ENCODE measurements at places on chromosomes 7 and 10.

DNA sequence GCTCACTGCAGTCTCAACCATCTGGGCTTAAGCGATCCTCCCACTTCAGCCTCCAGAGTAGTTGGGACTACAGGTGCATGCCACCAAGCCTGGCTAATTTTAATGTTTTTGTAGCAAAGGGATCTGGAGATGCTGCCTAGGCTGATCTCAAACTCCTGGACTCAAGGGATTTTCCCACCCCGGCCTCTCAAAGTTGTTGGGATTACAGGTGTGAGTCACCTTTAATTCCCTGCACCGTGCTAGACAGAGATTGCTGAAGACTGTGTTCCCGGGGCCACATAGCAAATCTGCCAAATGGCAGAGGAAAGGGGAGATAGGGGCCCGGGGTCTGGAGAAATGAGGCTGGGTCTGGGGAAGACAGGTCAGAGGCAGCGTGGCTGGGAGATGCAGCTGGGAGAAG lies 20.6 kb upstream of the PSMG3 start:
- DNase-seq = no peak

DNA sequence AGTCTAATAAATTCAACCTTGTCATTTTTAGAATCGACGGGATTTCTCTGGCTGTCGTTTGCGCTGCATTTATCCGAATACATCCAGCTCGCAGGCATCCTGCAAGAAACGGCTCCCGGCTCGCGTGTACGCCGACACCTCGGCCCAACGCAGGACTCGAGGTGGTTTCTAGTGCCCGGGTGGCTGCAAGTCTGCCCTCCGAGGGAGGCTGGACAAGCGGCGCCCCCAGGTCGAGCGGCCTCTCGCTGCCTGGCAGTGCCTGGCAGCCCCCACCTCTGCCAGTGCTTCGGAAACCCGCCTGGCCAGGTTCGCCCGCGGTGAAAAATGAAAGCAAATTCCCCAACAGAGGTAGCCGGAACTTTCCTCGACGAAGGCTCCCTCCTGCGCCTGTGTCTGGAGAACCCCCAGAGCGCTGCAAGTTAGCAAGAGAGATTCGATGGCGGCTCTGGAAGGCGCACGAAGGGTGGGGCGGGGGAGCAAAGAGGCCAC lies 5.7 kb upstream of the ZNF503 start:
- no peak for DNase-seq

- no peak for DNase-seq
Measured at GRCh38 chr7:155965010-155965409, 152.7 kb upstream of the SHH start.

DNA sequence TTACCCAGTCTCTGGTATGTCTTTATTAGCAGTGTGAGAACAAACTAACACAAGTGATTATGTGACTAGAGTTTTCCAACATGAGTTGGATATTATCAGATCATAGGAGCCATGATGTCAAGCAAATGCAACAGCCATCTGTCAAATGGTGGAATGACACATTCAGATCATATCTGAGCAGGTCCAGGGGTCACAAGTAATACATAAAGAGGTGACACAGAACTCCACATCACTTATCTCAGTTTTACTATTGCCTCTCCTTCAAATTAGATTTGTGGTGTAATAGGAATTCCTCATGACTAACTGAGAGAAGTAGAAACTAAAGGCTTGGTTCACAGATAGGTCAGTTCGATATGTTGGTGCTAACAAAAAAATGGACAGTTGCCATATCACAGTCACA lies 12.2 kb upstream of the SAMD9L start:
- DNase-seq = no peak

DNA sequence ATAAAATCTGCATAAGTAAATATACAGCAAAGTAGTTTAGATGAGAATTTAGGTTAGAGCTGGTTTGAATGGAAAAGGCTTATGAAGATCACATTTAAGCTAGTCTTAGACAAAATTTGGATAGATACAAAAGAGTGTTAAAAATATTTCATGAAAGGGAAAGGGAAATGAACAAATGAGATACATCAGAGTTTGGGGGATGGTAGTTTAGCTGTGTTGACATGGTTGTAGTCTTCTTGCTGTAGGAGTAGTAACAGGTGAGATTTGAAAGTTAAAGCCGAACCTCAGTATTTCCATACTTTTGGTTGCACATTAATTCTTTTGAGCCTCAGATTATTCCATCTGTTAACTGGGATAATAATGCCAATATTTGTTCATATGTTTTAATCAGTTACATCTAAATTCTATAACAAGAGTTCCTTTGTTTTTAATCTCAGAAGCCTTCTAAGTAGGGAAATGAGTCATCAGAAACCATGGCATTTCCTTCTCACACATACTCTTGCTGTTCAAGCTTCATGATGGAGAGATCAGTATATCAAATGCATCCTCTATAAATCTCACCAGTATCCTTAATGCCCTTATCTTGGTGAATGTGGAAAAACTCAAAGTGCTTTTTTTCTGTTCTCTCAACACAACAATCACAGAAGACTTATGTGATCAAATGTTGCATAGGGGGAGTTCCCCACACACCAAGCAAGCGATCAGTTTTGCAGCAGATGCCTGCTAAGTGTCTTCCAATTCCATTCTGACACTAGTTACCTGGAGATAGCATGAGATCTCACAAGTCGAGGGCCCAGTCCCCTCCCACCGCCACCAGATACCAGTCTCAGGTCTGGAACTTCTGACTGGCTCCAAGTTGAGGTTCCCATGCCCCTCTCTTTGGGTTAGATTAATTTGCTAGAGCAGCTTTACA lies 84.7 kb downstream of the MAPK8 start:
- DNase-seq = no peak

DNA sequence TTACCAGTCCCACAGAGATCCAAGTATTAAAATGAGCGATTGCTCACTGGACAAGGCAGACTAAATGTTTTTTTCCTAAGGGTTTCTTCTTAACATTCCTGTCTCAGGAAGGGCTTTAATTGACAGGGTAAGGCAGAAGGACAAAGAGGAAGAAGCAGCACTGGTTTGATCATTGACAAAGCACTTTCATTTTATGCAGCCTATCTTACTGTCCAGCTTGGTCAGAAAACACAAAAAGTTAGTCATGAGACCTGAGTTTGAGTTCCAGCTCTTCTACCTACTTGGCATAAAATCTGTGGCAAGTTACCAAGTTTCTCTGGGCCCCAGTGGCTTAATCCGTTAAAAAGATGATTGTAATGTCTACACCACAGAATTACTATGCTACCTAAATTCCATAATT lies 458.5 kb downstream of the GFRA1 start:
- no peak for DNase-seq

- no peak for DNase-seq
Measured at GRCh38 chr10:127812041-127812440, 75.1 kb downstream of the FOXI2 start.

DNA sequence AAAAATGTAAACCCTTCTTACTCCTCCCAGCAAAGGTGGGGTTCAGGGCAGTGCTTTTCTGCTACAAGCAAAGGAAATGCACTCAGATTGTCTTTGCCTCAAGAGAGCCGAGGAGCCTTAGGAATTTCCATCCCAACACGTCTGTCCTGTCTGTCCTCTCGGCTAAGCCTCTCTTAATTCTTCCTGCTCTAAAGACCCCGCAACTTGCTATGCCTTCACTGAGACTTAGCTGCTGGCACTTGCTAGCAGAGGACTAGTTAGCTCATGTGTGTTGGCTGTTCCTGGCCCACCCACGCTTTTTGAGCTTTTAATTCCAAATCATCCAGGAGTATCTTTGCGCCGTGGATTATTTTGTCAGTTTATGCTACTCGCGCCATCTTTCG lies 481 bp upstream of the NPM3 start:
- no peak for DNase-seq

DNA sequence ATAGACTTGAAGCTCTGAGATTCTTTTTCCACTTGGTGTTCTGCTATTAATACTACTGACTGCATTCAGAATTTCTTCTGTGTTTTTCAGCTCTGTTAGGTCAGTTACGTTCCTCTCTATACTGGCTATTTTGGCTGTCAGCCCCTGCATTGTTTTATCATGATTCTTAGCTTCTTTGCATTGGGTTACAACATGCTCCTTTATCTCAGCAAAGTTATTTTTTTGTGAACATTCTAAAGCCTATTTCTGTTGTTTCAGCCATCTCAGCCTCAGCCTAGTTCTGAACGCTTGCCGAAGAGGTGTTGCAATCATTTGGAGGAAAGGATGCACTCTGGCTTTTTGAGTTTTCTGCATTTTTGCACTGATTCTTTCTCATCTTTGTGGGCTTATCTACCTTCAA lies 201.5 kb upstream of the GNAI1 start:
- no peak for DNase-seq

DNA sequence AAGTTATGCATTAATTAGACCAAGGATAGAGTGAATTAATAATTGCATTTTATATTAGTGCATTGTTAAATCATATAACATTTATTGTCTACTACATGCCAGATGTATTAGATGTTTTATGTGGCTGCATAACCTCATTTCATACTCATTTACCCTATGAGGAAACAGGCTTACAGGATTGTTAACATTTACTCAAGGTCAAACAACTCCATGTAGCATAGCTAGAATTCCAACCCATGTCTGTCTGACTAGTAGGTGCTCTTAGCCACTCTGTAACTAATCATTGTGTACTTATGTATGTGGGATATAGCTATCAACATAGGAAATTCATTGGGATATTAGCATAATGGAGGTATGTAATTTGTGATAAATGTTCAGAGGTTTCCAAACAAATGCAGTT lies 46.3 kb downstream of the PHYHIPL start:
- no peak for DNase-seq

DNA sequence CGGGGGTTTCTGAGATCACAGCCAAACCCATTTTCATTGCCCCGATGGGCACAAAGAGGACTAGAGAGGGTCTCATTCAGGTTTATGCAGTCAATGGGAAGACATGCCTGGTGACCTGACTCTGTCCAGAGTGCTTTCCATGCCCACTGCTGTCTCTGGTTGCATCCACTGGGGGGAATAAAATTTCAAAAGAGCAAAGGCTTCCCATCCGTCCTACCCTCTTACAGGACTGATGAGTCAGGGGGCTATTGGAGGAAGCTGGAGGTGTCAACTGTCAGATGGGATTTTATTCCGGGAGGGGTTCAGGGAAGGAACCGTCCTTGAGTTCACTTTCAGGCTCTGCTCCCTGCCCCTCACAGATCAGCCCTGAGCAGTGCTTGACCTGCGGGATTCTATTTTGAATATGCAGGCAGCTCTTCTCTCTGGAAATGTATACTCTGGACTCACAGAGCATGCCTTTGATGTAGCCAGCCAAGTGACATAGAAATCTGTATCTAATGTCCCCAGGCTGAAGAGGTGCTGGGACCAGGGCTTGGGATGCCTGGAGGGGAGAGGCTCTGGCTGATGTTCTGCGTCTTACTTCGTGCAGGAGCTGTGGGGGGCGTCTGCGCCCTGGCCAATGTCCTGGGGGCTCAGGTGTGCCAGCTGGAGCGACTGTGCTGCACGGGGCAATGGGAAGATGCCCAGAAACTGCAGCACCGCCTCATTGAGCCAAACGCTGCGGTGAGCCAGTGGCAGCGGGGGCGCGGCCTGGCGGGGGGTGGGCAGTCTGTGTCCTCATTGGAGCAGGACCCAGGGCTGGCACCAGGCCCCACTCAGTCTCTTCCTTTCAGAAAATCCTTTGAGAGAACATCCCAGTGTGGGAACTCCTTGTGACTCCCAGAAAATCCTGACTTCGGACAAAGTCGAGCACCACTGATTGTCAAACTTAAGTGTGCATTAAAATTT lies 12.0 kb downstream of the C10orf62 start:
- no peak for DNase-seq

- no peak for DNase-seq
Measured at GRCh38 chr7:148436571-148436970, 154.0 kb upstream of the C7orf33 start.

Data from activated naive CD4-positive, alpha-beta T cell treated with Interleukin-2 at 50 U/mL for 16 hours (primary cell).